ENCODE measurements at places on chromosomes 1 and 21.

- no peak for DNase-seq
Observed at GRCh38 chr1:11693024-11693590, 1.6 kb downstream of the DRAXIN start.

GRCh38 chr1:117150316-117150715 is 28.8 kb upstream of the TRIM45 start:
- DNase-seq = no peak

DNA sequence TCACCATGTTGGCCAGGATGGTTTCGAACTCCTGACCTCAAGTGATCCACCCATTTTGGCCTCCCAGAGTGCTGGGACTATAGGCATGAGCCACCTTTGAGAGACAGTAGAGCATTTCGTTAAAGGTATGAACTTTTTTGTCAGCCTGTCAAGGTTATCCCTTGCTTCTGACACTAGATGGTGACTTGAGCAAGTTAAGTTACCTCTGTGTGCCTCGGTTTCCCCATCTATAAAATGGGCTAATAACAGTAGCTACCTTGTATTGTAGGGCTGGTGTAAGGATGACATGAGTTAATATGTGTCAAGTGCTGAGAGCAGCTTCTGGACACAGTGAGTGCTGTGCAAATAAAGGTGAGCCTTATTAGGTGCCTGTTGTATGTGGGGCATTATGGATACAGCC is 8.8 kb downstream of the TNFRSF8 start:
- no peak for DNase-seq

DNA sequence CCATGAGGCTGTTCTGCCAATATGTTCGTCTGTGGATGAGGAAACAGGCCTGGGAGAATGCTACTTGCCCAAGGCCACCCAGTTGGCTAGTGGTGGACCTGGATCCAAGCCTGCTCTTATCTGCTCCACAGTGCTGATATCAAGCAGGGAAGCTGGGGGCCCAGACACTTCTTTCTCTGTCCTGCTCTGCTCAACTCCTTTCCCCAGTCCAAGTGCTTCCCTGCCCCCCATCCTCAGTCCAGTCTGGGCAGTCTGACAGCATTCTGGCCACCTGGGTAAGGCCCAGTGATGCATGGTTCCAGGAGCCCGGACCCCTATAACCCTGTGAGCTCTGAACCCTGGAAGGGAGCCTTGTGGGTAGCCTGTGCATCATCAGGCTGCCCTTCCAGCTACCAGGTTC is 4.2 kb upstream of the PAQR7 start:
- no peak for DNase-seq

DNA sequence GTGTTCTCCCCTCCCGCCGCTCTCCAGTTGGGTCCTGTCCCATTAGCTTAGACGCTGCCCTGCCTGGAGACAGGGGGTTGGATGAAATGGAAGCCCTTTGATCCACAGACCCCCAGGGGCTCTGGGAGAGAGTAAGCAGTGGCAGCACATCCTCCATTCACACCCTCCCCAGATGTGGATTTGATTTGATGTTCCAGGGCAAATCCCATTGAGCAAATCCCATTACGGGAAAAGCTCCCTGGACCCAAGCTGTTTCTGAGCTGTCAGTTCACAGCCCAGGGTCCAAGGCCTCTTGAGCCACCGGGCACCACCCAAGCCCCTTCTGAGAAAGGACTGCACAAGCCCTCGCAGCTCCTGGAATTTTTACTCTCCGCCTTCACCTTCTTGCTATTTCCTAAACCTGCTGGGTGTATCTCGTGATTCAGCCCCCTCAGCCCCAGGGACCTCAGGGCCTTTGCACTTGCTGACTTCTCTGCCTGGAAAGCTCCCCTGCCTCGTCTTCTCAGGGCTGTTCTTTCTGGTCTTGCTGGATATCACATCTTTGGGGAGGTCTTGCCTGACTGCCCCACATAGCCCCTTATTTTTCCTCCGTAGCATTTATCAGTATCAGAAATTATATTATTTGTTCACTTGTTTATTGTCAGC is 101.1 kb downstream of the PAX7 start:
- no peak for DNase-seq

- DNase-seq = no peak
Observed at GRCh38 chr21:44613386-44614155, 1.7 kb downstream of the KRTAP10-8 start.

DNA sequence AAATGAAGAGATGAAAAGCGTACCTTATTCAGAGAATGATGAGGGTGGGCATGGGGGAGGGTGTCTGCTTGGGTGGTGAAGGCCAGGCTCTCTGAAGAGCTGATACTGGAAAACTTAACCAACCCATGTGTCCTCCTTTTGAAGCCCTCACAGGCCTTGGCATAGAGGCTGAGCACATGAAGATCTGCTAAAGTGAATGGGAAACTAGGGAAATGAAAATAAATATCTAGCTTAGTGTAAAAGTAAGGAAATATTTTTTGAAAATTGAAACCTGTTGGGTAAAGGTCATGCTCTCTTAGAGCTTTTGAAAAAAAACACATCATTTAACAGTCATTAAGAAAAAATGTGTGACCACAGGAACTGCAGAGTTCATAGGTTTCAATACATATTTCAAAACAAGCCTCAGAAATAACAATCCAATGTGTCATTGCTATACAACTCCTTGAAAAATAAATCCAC is 40.5 kb upstream of the RALGPS2 start:
- DNase-seq = no peak
